HAP-1 (cell line): ENCODE measurements at places on chromosomes 13 and 19.
A peak's percentile ranks its signal among the peaks of the same experiment; 100 is the strongest.

- no peak for DNase-seq
Observed at GRCh38 chr13:112618501-112618900, 30.5 kb upstream of the TUBGCP3 start.

DNA sequence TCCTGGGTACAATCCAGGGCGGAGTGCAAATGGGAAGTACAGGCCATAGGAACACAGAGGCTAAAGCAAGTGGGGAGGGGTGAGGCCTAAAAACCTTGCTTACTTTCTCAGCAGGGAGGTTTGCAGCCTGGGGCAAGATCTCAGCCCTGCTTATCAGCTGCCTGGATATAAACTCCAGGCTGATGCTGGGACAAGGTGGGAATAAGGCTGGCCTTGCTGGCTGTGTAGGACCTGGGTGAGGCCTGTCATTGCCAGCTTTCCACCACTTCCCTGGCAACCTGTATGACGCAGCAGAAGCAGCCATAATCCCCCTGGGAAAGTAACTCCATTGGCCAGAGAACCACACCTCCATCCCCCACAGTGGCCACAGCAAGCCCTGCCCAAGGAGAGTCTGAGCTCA is 279.1 kb upstream of the ATXN8OS start:
- no peak for DNase-seq

DNA sequence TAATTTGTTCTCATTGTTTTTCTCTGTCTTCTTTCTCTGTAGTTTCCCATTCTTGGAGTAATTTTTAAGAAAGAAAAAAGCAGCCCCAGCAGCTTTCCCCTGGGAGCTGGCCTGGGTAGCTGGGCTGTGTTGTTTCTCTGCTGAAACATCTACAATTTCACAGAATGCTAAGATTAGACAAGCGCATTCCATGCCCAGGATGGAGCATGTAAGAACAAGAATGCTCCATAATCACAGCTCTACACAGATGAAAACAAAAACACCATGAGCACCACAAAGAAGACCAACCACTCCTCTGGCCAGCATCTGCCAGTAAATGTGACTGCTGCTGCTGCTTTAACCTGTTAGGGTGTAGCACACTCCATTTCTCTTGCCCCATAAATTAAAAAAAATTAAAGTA is 239.2 kb upstream of the SLITRK1 start:
- DNase-seq: peak; percentile 26

GRCh38 chr13:41327994-41328790 is 17.1 kb downstream of the NAA16 start:
- no peak for DNase-seq

DNA sequence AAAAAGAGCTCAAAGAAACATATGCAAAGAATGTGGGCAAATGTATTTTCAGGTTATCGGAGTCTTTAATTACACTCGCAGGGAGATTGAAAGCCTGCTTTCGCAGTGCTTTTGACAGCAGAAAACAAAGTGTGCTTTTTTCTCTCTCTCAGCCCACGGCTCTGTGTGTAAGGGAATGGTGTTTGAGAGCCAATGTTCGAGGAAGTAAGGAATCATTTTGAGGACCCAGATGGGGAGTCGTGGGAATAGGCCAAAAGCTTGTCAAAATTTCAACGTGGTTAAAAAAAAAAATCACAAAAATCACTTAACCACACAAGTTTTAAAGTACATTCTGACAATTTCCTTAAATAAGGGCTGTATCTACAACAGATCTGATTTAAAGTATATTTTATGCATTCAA is 197.1 kb upstream of the IRS2 start:
- no peak for DNase-seq

GRCh38 chr13:81473366-81473899 is 1132.5 kb upstream of the SPRY2 start:
- no peak for DNase-seq

DNA sequence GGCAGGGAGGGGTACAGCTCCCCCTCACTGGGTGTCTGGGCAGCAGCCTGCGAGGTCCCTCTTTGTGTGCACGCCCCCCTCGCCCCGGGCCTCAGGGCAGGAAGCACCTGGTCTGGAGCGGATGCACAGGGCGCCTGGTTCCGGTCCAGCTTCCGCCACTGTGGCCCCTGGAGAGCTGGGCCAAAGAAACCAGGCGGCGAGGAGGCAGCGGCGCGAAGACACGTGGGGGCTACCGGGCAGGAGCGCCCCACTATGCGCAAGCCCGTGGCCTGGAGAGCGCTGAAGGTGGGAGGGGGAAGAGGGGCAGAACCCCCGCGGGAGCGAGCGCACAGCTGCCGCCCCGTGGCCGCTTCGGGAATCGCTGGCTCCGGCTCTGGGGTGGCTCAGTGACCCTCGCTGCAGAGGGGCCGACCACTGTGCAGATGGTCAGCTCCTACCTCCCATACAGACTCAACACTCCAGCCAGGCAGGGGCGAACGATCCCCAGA is 1.7 kb upstream of the LYL1 start:
- DNase-seq: no peak

DNA sequence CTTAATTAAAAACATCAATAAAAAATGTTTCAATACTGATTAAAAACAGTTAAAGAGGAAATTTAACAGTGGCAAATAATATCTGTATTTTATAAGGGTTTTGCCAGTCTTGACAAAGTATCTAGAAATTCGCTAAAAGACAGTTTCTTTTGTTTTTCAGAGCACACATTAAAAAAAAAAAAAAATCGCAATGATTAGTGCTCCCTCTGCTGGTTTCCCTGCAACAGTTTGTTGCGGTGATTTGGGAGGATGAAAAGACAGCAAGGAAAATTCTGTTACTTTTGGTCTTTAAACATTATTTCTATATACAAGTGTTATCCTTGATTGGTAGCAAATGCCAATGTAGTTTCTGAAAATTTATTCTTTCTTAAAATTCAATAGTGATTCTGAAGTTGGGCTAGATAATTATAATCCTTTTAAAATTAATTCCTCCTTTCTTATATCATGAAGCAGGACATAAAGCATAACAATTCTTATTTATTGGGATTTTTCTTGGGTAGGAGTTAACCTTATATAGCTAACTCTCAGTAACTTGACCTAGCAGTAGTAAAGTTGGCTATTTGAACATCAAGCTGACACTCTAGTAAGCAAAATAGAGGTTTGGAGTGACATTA is 23.1 kb upstream of the SPRY2 start:
- peak; percentile 38 for DNase-seq

- no peak for DNase-seq
Observed at GRCh38 chr13:108629181-108629752, at the start of gene MYO16. TSS of gene MYO16 (plus strand) at chr13:108629611. CDS start at chr13:108629845, 234 bp downstream.

DNA sequence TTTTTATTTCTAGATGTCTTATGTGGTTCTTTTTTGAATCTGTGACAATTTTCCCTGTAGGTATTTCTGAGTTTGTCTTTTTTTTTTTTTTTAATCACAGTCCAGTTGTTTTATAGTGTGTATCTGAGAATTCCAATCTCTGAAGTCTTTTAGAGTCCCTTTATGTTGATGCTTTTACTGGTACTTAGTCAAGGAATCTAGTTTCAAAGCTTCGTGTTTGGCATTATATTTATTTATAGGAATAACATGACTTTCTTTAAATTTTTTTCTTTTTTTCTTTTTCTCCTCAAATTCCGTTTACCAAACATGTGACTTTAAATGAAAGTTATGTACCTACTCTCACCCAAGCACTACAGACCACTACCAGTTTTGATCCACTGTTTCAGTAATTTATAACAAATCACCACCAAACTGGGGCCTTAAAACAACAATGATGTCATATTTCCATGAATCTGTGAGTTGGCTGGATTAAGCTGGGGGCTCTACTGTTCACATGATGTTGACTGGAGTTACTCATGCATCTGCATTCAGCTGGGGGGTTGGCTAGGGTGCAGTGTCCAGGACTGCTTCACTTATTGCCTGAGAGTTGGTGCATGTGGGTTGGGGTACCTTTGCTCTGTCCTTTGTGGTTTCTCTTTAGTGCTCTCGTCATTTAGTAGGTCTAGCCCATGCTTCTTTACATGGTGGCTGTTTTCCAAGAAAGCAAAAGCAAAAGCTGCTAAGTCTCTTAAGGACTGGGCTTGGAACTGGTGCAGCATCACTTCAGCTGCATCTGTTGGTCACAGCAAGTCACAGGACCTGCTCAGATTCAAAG is 22.3 kb downstream of the KCTD4 start:
- DNase-seq: no peak

DNA sequence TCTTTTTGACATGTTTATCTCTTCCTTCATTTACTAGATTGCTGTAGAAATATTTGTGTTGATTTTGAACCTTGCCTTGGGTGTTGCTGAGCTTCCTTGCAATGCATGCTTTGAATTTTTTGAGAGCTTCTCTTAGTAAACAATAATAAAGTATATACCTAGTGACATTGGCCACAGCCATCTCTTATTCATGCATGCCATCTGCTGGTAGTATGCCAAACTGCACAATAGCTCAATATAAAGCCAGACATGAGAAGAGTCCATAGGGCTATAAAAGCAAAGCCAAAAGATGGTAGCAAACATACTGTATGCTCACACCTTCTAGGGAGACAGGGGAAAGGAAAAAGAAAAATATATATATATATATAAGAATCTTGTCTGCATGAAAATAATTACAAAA is 18.9 kb upstream of the ZSCAN5A start:
- DNase-seq: peak; percentile 29

- DNase-seq: no peak
Observed at GRCh38 chr13:105908586-105908985, 626.9 kb downstream of the EFNB2 start.

DNA sequence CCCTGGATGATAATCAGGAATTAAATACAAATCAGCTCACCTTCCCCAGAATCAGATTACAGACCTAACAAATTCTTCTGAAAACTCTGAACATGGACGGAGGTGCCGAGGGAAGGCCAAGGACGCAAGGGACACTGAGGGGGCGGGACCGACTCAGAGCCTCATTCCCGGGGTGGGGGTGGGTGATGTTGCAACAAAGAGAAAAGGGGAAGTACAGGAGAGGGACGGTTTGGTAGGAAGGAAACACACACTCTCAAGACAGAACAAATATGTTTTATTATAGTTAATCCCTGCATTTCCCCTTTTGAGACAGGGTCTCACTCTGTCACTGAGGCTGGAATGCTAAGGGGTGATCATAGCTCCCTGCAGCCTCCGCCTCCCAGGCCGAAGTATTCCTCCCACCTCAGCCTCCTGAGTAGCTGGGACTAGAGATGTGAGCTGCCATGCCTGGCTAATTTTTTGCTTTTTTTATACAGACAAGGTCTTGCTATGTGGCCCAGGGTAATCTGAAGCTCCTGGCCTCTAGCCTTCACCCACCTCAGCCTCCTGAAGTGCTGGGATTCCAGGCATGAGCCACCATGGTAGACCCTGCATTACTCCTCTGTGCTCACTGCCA is 786 bp upstream of the LILRA2 start:
- no peak for DNase-seq

- DNase-seq: no peak
Observed at GRCh38 chr13:112244061-112244460, 132.1 kb upstream of the SPACA7 start.

DNA sequence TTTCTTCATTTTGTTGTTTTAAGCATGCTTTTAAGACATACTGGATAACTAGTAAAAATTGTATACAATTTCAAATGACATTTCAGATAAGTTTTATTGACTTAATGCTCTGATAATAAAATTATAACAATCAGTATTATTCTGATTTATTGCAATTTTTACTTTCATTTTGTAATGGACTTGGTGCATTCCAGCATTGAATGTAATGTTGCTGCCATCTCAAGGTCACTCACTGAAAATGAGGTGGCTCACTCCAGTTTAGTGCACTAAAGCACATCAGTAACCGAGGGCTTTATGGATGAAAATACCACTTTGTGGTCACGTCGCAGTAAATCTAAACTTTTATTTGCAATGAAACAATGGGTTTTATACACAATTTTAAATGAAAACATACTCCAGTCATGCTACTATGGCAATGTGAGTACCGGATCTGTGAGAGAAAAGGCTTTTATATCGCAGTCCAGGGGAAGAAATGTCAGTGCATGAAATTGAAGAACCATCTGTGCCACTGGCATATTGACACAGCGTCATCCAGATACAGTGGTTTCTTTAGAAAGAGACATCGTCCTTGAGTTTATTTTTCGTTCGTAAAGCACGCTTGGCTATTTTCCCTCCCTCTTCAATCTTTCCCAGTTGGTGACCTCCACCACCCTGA is 20.7 kb upstream of the ZNF507 start:
- DNase-seq: no peak

- no peak for DNase-seq
Observed at GRCh38 chr13:101892296-101892695, 439.8 kb downstream of the ITGBL1 start.

DNA sequence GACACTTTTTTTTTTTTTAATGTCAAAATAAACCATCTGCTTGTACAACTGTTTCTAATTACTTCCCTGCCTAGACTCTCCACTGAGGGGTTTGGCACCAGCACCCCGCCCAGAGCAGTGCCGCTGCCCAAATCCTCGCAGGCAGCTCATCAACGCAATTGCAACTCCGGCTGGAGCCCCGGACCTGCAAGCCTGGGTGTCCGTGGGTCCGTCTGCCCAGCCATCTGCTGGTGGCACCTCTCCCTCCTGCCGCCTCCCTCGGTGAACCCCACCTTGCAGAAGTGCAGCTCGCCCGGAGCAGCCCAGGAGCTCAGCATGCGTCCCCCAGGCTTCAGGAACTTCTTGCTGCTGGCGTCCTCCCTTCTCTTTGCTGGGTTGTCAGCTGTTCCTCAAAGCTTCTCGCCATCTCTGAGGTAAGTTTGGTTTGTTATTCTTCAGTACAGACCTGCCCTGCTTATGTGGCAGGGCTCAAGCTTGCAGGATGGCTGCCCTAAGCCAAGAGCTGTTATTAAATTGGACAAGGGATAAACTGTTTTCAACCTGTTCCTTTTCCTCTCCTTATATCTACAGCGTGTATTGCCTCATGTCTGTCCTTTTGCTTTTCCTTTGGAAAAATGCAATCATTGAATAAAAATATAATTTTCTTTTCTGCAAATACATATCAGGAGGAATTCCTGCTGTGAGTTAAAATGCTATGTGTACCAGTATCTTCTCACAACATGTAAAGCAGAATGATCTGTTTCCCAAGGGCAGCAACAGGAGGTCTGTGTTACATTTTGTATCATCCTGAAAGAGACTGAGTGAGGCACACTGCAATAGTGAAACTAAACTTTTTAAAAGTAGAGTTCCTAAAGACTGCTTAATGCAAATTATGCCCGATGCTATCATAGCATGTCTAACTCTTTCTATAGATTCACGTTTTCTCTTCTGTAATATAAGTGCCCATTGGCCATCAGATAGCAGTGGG is at the start of gene ITGBL1:
TSS of gene ITGBL1 (plus strand) at position 157 of the 967 bp plus-strand sequence. CDS start at position 316, 159 bp downstream.
- DNase-seq: no peak

GRCh38 chr13:22120646-22121045 is 449.8 kb downstream of the FGF9 start:
- no peak for DNase-seq
